ENCODE measurements at places on chromosomes 5 and 9.

DNA sequence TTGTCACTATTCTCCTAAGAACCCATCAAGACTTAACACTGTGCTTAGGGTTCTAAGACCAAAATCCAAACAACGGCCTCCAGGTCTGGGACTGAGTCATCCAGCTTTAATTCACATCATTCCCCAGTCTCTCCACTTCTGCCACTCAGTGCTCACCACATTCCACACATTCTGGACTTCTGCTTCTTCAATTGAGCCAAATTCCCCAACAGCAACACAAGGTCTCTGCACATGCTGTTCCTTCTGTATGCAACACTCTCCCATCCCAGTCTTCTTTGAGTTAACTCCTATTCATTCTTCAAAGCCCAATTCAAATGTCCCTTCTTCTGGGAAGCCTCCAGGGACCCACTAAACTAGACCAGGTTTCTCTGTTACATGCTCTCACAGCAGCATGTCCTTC lies 97.8 kb downstream of the GPR21 start:
- DNase-seq, result no peak

DNA sequence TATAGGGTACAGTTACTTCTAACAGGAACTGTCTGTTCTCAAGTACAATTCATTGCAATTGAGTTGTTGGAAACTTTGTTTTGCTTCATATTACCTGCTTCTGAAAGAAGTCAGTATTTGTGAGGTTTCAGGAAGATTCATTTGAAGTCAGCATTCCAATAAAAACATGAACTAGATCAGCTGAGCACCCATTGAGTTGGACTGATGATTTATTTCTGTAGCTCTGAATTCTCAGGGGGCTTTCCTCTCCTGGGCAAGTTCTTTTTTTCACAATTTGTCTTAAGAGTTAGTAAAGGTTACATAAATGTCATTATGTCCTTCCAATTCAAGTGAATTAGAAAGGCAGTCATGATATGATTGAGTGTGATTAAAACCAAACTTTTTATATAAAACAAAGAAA lies 16.2 kb upstream of the KIF2A start:
- DNase-seq, result no peak

- peak; percentile 14 for DNase-seq
Observed at GRCh38 chr5:13866792-13867191, 77.7 kb downstream of the DNAH5 start.

DNA sequence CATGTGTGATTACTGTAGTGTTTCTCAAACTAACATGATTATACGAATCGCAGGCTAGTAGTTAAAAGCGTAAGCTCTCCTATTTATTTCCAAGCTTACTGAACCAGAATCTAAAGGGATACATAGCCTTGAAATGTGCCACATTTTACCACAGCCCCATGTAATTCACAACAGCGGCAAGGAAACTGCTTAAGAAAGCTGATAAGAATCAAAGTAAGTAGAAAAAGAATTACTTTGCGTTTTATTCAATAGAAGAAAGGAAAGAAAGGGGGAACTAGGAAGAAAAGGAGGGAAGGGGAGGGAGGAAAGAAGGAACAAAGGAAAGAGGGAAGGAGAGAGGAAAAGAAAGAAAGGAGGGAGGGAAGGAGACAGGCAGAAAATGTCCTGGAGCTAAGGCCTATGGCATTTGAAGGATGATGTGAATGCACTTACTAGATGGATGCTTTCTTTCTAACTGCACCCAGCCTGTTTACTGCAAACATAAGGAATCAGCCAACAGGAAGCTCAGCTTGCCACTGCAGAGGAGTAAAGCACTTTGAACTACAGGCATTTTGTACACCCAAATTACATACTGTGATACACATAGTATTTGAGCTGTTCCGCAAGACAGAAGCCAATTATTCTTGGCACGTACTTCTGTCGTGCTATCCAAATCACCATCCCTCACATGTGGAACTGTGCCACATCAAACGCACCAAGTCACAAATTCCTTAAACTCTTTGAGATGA lies 521.7 kb downstream of the RAB3C start:
- no peak for DNase-seq

DNA sequence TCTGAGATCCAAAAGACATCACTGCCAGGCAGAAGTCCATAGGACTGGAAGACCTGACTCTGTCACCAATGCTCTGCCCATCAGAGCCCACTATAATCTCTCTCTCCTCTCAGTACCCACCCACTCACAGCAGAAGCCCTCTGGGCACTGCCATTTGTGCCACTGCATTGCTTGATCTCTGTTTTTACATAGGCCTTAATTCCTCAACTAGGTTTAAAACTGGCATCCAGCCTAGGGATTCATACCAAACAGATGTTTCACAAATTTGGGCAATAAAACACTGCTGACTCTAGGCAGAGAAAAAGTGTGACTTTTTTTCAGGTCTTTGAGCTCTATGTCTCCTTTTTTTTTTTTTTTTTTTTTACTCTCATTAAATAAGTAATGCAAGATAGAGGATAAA lies 91.1 kb upstream of the RANBP3L start:
- no peak for DNase-seq

GRCh38 chr9:127927201-127927987 lies 3.2 kb downstream of the PIP5KL1 start:
- peak; percentile 86 for DNase-seq

- no peak for DNase-seq
Observed at GRCh38 chr5:118326481-118327045, 661.8 kb downstream of the DTWD2 start.

DNA sequence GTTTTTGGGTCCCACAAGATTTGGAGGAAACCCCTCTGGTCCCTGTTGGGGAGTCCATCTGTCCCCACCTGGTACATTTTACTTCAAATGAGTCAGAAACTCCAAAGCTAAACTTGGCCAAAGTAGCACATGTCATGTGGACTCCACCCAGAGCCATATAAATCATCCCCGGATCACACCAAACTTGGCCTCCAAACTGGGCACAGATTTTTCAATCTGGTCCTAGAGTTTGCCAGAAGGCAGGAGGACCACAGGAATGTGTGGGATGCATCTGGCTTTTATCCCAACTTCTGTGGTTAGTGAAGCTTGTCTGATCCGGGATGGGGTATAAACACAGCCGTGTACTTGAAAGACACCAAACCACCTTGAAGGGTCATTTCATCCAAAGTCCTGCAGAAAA lies 66.3 kb downstream of the MAT2B start:
- no peak for DNase-seq

GRCh38 chr5:132233081-132233480 lies 5.4 kb upstream of the P4HA2 start:
- DNase-seq, result no peak

DNA sequence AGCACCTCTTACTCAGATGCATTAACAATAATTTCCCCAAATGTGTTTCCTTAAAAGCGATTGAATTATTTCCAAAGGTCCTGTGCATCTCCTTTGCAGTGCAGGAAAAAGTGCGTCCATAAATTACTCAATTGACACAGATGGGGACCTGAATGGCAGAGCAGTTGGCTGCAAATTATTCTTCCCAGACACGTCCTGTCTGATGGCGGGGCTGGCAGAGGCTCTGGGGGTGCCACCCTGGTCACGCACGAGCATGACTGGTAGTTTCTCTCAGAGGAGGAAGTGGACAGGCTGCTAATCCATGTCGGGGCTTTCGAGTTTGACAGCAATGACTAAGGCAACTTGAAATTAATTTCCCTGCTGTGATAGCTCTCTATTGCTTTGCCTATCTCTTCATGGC lies 264.8 kb upstream of the BRINP1 start:
- DNase-seq, result no peak

DNA sequence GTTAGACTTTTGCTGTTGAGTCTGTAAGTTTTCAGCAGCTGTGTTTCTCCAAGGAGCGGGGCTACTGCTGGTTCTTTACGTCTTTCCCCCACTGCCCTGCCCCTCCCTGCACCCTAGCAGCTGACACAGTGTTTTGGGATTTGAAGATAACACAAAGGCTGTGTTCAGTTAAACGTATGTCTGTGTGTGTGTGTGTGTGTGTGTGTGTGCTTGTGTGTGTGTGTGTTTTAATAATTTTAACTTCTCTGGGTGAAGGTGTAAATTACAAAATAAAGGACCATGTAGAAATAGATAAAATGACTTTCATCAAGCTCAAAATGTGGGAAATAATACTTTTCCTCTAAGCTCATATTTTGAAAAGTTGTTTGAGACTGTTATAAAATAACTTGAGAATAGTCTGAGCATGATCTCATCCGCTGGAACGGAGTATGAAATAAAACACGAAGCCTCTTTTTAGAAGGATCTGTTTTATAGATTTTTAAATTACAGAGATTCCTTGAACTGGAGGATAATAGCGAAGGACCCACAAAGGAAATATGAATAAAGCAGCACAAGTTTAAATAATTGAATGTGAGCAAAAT lies 10.9 kb downstream of the ABL1 start:
- no peak for DNase-seq

DNA sequence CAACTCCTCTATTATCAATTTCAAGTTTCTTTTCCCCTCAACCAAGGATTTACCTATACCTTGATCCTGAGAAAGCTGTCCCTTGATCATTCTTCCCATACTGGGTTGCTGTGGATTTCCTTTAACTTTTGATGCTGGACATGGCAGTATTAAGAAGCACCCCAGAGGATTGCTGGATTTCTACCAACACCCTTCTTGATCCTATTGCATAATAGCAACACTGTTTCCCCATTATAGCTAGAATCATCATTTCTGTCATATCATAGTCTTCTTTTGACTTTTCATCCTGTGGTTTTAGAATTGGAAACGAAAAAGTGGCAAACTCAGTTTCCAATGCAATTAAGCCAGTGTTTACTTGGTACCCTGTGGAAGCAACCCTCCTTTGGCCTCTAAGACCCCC lies 154.9 kb downstream of the ARRDC3 start:
- no peak for DNase-seq

- no peak for DNase-seq
Observed at GRCh38 chr9:76215066-76215465, 179.2 kb downstream of the RFK start.

Data from activated CD4-positive, alpha-beta memory T cell treated with anti-CD3 and anti-CD28 coated beads for 36 hours (primary cell).